ENCODE measurements at places on chromosomes 4 and X.

GRCh38 chr4:15913631-15913970, 24.9 kb downstream of the FGFBP1 start:
- DNase-seq = no peak

GRCh38 chr4:165667969-165668368, 205.1 kb upstream of the TLL1 start:
- no peak for DNase-seq

DNA sequence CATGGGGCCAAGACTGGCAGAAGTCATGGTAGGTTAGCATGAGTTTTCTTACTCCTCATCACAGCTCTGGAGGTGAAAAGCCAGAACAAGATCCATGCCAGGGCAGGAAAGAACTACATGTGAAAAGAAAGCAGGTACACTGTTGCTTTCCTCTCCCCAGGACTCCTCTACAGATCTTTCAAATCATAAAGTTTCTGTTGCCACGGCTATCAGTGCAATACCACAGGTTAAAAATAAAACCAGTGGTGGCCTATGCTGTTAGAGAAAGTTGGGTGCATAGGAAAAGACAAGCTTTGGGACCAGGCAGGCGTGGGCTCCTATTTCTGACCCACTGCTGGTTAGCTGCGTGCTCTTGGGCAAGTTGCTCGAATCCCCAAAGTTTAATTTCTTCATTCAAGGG, 81.4 kb downstream of the SH3RF1 start:
- DNase-seq = no peak

DNA sequence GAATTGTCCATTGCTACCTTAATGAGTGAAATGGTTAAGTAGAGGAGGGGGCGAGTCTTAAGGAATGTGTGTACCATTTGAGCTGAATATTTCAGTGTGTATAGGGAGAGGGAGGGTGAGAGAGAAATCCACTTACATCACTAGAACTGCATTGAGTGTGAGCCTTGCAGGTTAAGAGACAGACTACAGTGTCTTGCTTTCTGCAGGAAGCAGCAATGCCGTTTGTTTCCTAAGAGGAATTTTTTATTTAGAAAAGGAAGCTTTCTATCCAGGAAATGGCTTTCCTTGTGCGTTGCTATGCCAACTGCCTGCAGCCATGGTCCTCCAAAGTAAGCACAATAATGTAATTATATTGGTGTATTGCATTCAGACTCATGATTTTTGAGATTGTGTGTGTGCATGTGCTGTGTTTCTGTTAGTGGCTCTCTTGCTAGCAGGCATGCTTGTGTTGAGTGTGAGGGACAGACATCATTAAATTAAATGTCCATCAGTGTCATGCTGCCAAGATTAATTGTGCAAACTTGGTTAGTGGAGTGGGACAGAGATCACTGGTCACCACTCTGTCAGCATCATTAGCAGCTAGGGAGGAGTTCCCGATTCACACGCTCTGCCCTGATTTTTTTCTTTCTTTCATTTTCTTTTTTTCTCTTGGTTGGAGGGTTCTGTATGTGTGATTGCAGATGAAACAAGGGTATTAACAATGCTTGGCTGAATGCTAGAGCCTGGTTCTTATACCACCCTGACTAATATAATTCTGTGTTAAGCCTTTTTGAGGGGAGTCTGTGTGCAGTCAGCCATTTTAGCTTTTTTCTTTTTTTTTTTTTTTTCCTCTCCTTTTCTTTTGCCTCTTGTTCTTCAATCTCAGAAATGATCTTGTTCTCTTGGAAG, 164.3 kb downstream of the RAPGEF2 start:
- DNase-seq = peak; percentile 24

DNA sequence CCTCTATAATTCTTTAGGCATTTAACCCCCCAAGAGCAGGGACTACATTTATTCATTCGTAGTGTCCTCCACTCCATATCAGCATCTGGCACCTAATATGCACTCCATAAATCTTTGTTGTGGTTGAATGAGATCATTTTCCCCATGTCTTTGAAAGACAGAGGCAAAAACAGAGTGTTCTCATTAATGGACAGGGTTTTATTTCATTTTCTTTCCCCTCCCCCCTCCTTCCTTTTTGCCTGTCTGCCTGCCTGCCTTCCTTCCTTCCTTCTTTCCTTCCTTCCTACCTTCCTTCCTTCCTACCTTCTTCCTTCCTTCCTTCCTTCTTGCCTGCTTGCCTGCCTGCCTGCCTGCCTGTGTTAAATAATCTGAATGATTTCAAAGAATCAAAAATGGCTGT, 83.2 kb downstream of the SHROOM3 start:
- no peak for DNase-seq

- no peak for DNase-seq
Observed at GRCh38 chr4:141899103-141899502, 262.7 kb downstream of the IL15 start.
